ENCODE measurements at places on chromosomes 6 and 20.

GRCh38 chr6:7566107-7566506, 23.9 kb upstream of the SNRNP48 start:
- no peak for DNase-seq

GRCh38 chr6:169099411-169100202, 154.0 kb downstream of the THBS2 start:
- no peak for DNase-seq

DNA sequence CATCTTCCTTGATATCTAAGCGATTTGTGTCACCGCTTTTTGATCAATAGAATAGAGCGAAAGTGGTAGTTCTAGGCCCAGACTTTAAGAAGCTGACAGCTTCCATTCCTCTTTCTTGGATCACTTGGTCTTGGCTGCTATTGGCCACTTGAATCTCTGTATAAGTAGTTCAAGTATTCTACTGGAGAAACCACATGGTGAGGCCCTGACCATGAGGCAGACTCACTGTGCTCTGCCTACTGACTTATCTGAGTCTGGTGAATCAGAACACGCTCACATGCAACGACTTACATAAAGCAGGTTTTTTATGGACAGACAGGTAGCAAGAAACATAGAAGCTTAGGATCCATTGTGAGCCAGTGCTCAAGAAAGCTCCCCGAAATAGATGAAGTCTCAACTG, 27.0 kb downstream of the OLIG3 start:
- DNase-seq: no peak

DNA sequence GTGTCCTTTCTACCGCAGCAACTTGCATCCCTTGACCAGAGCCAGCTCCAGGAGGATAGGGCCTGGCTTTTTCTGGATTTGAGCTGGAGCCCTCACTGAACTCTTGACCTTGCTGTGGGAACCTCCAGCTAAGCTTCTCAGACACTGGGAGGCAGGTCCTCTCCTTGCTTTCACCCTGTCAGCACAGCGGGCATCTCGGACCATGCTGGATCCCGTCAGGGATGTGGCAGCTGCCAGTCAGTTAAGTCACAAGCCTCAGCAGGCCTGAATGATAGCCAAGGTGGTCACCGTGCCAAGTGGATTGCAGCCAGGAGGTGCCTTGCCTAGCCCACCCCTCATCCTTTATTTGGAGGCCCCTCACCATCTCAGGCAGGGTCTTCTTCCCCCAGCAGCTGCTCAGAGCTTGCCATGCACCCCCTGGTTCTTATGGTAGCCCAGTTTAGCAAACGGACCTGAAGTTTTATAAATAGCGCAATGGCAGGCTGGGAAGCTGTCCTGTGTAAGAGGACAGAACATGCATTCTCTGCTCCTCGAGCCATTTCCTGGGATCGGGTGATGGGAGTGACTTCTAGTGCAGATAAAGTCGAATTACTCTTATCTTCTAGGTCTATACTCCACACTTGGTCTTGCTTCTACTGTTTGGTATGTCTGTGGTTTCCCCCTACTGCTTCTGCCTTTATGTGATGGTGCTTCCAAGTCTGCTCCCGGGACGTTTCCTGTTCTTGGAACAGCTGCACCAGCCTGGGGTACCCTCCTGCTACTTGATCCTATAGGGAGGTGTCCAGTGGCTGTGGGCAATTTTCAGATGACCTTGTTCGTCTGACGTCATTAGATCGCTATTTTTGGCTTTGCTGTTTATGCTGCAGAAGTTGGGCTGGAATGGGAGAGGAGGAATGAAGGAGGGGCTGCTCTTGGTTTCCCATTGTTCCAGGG, 7.1 kb upstream of the MYLK2 start:
- DNase-seq: no peak

- no peak for DNase-seq
Observed at GRCh38 chr6:111212625-111213024, 125.3 kb downstream of the SLC16A10 start.

DNA sequence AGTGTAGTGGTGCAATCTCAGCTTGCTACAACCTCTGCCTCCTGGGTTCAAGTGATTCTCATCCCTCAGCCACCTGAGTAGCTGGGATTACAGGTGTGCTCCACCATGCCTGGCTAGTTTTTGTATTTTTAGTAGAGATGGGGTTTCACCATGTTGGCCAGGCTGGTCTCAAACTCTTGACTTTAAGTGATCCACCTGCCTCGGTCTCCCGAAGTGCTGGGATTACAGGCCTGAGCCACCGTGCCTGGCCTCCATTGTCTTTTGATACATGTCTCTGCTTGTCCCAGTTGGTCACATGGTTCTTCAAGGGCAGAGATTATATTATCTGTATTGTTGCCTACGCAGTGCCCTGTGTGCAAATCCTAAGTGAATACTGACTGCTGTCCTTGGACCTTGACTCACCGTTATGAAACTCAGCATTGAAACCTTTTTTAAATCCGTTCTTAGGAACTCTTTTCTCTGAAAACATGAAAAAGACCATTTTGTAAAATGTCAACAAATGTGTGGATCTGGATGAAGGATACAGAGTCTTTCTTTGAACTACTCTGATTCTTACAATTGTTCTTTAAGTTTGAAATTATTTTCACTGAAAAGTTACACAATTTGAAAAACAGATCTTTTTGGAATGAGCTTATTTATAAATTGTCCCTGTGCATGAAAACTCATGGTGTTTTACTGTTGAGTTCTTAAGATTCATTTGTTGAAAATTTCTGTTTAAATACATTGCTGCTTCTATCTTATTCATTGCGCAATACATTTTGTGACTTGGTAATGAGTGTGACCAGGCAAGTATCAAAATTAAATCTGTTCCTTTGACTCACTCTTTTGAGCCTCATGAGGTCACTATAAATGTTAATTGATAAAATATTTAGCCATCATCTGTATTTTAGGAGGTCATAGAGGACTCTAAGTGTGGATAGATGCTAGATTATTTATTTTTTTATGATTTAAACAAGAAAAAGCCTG, 293.5 kb downstream of the UTRN start:
- DNase-seq: no peak

DNA sequence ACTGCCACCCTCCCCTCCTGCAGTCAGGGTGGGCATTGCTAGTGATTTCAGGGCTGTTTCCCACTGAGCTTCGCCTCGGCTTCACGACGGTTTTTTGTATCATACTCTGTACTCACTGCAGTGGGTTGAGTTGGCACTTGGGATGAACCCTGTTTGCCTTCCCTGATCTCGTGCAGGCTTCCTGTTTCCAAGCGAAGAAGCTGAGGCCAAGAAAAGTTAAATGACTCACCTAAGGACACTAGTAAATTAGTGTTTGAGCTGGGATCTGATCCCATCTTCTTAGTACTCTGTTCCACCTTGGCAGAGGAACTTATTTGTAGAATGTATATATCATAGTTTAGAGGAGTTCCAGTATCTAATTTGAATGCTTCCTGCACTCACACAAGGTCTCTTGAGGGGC, 50.3 kb upstream of the VSTM2L start:
- no peak for DNase-seq

- DNase-seq: no peak
Observed at GRCh38 chr6:88662653-88663174, 300.7 kb downstream of the RNGTT start.

DNA sequence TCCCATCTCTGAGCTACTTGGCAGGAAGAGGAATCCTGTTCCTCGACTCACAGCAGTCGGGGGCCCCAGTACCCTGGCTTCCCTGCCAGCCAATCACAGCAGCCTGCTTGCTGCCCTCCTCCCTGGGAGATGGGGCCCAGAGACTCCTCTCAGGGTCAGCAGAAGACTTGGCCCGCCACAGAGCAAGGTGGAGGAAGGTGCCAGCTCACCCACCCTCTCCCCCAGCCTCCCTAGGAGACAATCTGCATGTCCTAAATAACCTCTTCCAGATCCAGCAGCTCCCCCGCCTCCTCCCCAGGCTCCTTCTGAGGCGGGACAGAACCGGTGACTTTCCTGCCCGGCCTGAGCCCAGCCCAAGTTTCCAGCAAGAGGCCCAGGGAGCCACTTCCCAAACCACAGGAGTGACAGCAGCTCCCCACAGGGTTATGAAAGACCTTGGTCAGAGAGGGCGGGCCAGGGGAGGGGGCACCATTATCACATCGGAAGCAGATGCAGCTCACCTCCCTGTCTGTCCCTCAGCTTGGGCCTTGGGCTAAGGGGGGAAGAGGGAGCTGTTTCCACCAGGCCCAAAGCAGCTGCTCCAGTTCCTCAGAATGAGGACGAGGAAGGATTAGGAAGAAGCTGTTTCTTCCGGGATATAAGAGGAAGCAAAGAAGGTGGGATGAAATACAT, 2.3 kb downstream of the CCND3 start:
- DNase-seq: no peak
